ENCODE measurements at places on chromosomes 2 and 18.

GRCh38 chr18:44465381-44465841 lies 215.3 kb upstream of the SETBP1 start:
- no peak for DNase-seq

GRCh38 chr2:128585706-128586105 lies 267.0 kb upstream of the HS6ST1 start:
- DNase-seq, result no peak

GRCh38 chr2:167935803-167936110 lies 311.6 kb downstream of the STK39 start:
- no peak for DNase-seq

- no peak for DNase-seq
Measured at GRCh38 chr18:12599543-12599942, 58.4 kb downstream of the SPIRE1 start.

DNA sequence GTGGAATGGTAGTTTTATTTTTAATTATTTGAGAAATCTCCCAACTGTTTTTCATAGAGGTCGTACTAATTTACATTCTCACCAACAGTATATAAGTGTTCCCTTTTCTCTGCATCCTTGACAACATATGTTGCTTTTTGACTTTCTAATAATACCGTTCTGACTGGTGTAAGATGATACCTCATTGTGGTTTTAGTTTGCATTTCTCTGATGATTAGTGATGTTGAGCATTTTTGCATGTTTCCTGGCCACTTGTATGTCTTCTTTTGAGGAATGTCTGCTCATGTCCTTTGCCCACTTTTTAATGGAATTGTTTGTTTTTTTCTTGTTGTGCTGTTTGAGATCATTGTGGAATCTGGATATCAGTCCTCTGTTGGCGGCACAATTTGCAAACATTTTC lies 242.5 kb downstream of the ZNF521 start:
- no peak for DNase-seq

- DNase-seq, result no peak
Measured at GRCh38 chr2:147198651-147199171, 646.1 kb upstream of the ACVR2A start.

GRCh38 chr2:212682937-212683336 lies 144.3 kb upstream of the ERBB4 start:
- DNase-seq, result no peak

DNA sequence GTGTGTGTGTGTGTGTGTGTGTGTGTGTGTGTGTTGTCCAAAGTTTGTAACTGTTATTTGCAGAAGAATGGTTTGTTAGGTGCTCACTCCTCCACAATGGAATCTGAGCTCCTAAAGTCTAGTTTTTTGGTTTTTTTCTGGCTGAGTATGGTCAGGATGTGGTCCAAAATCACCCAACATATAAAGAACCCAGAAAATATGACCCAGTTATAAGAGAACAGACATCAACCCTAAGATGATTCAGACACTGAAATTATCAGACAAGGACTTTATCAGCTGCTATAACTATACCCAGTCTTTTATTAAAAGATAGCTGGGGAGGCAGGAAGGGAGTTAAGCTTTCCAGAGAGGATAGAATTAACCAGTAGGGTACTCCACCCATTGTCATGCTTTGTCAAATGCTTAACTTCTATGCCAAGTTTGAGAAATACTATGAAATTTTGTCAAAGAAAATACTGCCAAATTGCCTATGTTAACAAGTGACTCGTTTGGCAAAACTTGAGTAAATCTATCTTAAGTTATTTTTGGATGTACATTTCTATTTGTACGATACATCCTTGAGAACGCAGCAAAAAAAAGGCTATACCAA lies 57.5 kb downstream of the TANK start:
- no peak for DNase-seq

DNA sequence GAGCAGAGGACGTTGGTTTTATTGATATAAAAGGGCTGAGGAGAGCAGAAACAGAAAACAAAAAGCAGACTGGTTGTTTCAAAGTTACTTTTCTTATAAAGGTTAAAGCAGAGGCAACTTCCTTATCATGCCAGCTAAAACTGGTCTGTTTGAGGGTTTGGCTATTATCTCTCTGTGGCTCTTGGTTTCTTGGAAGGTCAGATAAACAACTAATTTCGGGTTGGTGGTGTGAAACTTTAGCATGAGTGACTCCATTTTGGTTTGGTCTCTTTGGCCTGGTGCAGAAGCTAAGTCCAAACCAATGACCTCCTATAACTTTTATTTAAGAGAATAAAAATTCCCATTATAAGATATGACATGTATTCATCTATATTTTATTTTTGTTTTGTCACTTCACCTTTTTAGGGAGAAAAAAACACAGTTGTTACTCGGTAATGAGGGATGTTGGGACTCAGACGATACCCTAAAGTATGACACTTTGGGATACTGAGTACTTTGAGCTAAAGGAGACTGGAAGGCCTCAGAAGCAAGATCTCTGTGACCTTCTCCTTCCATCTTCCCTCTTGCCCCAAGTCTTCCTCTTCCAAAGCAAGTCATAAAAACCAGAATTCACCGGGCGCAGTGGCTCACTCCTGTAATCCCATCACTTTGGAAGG lies 23.3 kb downstream of the TNFAIP6 start:
- no peak for DNase-seq

DNA sequence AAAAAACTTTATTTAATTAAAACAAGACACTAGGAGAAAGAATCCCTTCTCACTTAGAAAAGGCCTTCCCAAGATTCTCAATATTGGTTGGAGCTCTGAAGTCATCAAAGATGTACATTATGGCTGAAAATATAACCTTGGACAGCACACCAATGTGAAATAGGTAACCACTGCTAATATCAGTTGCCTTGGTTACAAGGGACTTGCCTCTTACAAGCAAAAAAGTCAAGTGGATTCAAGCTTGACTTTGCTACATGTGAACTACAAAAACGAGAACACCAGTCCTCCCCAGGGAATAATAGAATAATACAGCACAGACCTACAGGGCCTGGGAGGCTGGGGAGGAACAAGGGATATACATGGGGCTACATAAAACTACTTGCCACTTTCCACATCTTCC lies 46.1 kb downstream of the NABP1 start:
- DNase-seq, result no peak

DNA sequence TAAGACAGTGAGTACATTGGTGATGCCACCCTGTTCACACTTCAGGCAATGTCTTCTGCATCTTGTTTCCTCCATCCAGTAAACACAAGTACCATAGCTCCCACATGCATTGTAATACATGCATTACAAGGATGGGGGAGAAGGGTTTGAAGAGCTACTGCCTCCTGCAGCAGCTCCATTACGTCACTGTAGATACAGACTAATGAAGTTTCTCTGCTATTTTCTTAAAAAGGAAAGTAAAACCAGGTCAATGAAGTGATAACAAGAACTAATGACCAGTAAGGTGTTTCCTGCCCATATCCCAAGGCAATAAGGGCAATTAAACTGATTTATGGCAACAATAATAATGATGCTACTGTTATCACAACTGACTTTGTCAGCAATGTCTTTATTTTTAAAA lies 18.2 kb upstream of the BBS5 start:
- DNase-seq, result no peak

- no peak for DNase-seq
Measured at GRCh38 chr2:165202239-165202638, 1.6 kb downstream of the SCN3A start.

- peak; percentile 85 for DNase-seq
Measured at GRCh38 chr2:37585982-37586621, 85.3 kb downstream of the CDC42EP3 start.

DNA sequence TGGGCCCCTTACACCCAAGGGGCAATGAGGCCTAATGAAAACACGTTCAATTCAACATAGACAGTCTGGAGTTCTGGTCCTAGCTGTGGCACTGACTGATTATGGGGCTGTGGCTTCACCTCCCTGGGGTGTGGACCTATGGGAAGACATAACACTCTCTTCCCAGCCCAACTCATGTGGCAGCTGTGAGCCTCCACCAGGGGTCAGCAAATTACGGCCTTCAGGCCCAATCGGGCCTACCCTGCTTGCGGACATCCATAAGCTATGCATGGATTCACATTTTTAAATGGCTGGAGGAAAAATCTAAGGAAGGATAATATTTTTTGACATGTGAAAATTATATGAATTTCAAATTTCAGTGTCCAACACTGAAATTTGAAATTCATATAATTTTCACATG lies 101.3 kb downstream of the LOXHD1 start:
- DNase-seq, result peak; percentile 11

DNA sequence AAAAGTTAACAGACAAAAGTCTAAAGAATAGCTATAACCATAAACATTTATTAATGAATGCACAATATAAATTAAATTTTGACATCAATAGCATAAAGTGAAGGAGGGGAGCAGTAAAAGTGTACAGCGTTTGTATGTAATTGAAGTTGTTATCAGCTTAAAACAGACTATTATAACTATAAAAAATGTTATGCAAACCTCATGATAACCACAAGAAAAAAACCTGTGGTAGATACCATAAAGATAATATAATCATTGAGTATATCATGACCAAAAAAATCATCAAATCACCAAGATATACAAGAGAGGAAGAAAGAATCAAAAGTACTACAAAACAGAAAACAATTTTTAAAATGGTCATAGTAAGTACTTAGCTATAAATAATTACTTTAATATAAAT lies 122.1 kb upstream of the ID2 start:
- no peak for DNase-seq

DNA sequence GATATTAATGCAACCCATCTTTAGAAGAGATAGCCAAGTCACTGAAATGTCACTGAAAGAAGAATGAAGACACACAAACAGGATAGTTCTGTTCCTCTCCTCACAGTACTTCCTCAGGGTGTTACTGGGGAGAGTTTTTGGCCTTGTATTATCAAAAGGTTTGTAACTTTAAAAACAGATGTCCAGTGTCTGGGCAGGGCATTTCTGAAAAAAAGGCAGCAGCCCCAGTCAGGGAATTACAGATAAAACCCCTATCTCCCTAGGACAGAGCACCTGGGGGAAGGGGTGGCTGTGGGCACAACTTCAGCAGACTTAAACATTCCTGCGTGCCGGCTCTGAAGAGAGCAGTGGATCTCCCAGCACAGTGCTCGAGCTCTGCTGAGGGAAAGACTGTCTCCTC lies 30.8 kb downstream of the LANCL1 start:
- DNase-seq, result no peak

GRCh38 chr2:66236067-66236685 lies 198.7 kb upstream of the MEIS1 start:
- DNase-seq, result no peak

GRCh38 chr2:57141269-57141668 lies 905.3 kb upstream of the VRK2 start:
- DNase-seq, result no peak

DNA sequence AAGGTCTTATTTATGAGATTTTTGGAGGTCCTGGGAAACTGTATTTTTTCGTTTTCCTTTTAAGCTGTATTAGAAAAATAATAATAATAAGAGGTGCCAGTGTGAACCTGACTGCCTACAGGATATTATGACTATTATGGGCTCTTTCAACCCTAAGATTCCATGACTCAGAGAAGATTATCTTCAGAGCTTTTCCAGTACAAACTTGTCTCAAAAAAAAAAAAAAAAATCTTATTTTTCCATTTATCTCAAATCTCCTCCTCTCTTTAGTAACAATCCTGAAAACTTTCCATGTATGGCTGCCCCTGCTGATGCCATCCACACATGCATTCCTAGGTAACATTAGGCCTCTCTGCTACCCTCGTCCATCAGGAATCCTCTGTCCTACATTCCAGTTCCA lies 36.7 kb upstream of the RPE start:
- no peak for DNase-seq

DNA sequence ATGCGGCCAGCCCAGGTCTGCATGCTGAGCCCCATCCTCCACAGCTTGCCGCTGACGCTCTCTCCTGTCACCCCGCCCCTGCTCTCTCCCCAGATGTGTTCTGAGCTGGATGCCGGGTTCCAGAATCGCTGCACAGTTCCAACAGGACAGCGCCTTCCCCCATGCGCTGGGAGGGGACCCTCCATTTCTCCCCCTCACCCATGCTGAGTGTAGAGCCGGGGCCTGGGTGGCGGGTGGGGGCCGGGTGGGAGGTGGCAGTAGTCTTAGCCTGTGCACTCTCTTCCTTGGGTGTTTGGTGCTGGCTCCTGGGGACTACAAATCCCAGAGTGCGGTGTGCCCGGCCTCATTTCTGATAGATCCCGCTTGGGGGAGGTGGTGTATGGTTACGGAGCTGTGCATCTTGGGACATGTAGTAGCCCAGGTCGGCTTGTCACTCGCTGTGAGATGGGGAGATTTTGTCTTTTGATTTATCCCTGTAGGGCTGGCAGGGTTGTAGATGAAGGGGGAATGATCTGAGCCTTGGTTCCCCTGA lies 6.8 kb downstream of the DNAJB2 start:
- no peak for DNase-seq

DNA sequence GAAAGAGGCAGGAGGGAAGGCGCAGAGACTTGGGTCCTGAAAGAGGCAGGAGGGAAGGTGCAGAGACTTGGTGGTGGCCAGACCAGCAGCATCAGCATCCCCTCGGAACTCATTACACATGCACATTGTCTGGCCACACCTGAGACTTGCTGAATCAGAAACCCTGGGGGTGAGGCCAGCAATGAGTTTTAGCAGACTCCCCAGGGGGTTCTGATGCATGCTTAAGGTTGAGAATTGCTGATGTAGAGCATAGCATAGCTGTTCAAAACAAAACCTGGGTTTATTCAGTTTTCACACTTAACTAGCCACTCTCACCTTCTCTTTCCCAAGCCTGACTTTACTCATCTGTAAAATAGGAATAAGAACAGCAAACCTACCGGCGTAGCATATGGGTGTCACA lies 122.9 kb downstream of the MRO start:
- no peak for DNase-seq

DNA sequence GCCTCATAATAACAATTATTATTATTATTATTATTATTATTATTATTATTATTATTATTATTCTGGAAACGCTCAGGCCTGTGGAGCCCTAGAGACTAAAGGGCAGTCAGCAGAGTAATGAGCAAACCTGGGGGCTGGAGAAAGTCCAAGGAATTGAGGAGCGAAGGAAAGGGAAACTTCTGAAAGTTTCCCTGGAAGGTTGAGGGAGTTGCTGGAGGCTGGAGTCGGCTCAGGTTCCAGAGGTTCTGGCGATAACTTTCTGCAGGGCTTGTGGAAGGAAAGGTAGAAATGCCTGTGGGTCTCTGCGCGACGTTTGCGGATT lies 9.2 kb downstream of the POU3F3 start:
- no peak for DNase-seq

- DNase-seq, result no peak
Measured at GRCh38 chr2:171563301-171563700, 41.0 kb downstream of the CYBRD1 start.

DNA sequence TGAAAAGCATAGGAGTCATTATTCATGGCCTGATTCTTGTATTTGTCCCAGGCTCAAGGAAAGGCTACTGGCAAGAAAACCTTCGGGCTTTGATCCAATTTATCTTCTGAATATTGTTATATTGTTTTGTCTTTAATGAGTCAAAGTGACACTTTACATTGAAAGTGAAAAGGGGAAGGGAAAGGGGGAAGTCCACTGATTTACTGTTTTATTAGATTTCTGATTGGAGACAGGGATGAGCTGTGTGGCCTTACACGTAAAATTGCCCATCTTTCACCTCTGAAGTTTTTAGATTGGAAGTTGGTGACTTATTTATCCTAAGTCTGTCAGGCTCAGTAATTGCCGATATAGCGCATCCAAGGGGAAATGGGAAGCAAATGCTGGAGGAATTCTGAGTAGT lies 843.8 kb upstream of the LRRTM1 start:
- no peak for DNase-seq
